ENCODE measurements at places on chromosomes 4 and X.

GRCh38 chrX:132918523-132918922 is 39.9 kb downstream of the HS6ST2 start:
- no peak for DNase-seq

- DNase-seq: no peak
These were observed 527.7 kb upstream of the MAGEB2 start for GRCh38 chrX:29687687-29688086.

GRCh38 chrX:110758781-110759422 is 36.7 kb downstream of the CHRDL1 start:
- no peak for DNase-seq

DNA sequence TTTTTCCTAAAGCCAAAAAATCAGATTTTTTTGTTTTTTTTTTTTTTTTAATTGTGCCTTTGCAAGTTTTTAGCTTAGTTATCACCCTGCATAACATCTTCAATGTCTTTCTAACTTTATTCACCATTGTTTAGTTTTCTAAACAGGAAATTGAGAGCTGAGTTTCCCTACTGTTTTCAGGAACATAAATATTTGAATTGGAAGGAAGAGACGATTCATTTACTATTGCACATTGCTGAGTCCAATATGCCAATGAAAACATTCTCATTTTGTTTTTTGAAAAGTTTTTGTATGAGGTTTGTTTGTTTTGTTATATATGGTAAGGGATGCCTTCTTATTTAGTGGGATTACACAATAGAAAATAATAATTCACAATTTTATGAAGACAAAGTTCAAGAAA is 148.4 kb downstream of the ANKRD50 start:
- DNase-seq: no peak

DNA sequence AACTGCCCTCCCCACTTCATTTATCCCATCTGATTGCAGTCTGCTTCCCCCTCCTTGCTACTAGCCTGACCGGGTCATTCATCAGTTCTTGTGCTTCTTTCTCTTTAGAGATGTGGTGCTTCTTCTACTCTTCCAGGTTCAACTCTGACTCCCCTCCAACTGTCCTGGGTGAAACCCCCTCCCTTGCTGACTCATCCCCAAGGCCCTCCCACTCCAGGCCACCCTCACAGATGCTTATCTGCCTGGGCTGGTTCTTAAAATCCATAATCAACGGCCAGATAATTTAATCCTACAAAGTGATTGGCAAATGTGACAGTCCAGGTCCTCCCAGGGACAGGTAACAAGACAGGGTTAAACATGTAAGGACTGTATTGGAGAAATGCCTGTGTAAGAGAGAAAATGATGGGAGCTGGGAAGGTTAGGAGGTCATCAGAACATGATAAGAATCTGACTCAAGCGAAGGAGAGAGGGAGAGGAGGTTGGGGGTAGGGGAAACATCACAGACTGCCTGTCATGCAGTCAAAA is 182.8 kb upstream of the C1QTNF7 start:
- no peak for DNase-seq

Measured in spinal cord (tissue), 10 donors.